ENCODE measurements at places on chromosomes 13 and 19. TPM values are rescaled to one million over a fixed set of nuclear protein-coding genes. Genes with fewer than 3 reads are reported as not detected.

Gene NHLRC3
- total RNA-seq: 7.2 TPM

Gene KRTDAP
- 0.74 TPM for total RNA-seq

Gene NTF4
- total RNA-seq: 1.7 TPM

Gene ZNF700
- 9.3 TPM for total RNA-seq

Gene LGALS14
- total RNA-seq: not detected

Gene TDRD3
- total RNA-seq: 16.9 TPM

Gene FAM216B
- not detected for total RNA-seq

Gene ITGBL1
- 0.66 TPM for total RNA-seq

Gene C1QTNF9B
- total RNA-seq: not detected

Gene C19orf85
- total RNA-seq: 0.34 TPM

Gene SIGLEC9
- not detected for total RNA-seq

Gene PLK5
- total RNA-seq: not detected

Gene LGALS4
- 0.86 TPM for total RNA-seq

Gene MCF2L
- total RNA-seq: 19.3 TPM

Gene ZNF563
- total RNA-seq: not detected

Gene ACP4
- not detected for total RNA-seq

Gene COL4A2
- 1.6 TPM for total RNA-seq

Gene PRODH2
- 0.44 TPM for total RNA-seq

Gene DAND5
- total RNA-seq: 0.25 TPM

Gene CLIP3
- 1.5 TPM for total RNA-seq

Gene TRMT1
- 84.4 TPM for total RNA-seq

Gene NLRP11
- 0.86 TPM for total RNA-seq

Gene CGB8
- total RNA-seq: 0.34 TPM

Gene TMEM238
- 21.0 TPM for total RNA-seq

Gene ACTL9
- not detected for total RNA-seq

Gene PDE4A
- total RNA-seq: 33.7 TPM

Gene LHB
- total RNA-seq: 3.7 TPM

Gene CEACAM7
- total RNA-seq: not detected

Gene LAIR2
- total RNA-seq: not detected

Gene CCDC169
- total RNA-seq: not detected

Gene ZNF565
- 3.2 TPM for total RNA-seq

Gene ZNF724
- total RNA-seq: 7.1 TPM

Gene ADPRHL1
- total RNA-seq: 12.6 TPM

Measured in HCT116 (cell line).